ENCODE measurements at places on chromosomes 11 and 22. TPM values are rescaled to one million over a fixed set of nuclear protein-coding genes. Genes with fewer than 3 reads are reported as not detected.

Gene MYEOV
- not detected for polyA plus RNA-seq

DNA sequence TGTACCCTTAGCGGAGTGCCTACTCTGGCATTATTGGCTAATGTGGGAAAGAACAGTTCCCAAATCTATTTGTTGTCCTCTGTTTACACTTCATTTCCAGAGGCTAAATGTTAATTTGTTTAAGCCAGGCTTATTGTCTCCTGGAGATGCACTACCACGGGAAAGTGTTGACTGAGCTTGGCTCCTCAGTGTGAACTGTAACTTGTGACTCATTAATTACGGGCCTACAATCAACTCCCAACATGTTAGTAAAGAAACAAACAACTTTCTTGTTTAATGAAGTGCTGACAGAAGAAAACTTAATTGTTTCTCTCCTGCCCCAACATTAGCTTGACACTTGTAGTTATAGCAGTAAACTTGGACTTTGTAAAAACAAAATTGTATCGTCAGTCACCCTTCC is 130.4 kb downstream of the ATXN10 start:
- peaks cover 63% of the 10 kb centered on the region for H3K36me3 ChIP-seq
- peaks cover 2% of the 10 kb centered on the region for H3K4me1 ChIP-seq
- no peak overlapping the region for H3K27ac ChIP-seq

DNA sequence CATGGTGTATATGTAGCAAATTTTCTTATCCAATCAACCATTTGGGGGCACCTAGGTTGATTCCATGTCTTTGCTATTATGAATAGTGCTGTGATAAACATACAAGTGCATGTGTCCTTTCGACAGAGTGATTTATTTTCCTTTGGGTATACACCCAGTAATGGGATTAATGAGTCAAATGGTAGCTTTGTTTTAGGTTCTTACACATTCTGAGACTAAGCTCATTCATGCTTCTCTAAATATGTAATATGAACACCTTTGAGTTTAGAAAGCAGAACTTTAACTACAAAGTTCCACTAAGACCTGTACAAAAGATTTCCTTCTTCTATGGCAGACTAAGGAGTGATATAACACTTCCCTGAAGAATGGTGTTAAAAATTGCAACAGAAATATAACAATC is 627.0 kb downstream of the KCNA4 start:
- H3K27me3 ChIP-seq, result no peaks in the 10 kb centered on the region
- H3K4me1 ChIP-seq, result no peaks in the 10 kb centered on the region
- H3K4me3 ChIP-seq, result no peak overlapping the region
- DNase-seq, result no peak
- no peaks in the 10 kb centered on the region for H3K36me3 ChIP-seq

DNA sequence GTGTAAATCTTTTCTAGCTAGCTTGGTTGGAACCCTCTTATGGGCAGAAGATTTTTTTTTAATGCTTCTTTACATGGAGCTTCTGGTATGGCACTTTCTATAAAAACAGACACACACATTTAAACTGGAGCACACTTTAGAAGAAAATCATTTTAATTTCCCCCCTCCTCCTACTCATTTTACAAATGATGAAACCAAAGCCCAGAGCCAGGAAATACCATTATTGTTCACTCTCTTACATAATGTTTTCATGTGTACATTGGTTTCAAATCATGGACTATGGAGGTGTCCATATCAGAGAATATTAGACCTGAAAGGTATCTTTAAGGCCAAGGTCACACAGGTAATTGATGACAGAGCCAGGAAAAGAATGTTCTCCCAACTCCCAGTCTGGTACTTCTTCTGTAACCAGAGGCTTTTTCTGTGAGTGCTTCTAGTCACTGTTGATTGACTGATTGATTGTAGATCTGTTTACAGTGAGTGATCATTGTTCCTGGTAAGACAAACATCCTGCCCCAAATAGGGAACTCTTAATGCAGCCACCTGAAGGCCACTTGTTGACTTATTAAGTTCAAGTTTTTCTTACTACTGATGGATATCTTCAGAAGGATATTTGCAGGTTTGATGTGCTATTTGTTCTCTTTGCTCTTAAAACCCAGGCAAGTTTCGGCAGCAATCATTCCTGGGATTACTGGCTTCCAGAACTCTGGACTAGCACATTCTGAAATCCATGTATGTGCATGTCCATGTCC is 26.8 kb upstream of the ME3 start:
- H3K4me3 ChIP-seq, result no peak overlapping the region
- no peaks in the 10 kb centered on the region for H3K36me3 ChIP-seq
- peaks cover 4% of the 10 kb centered on the region for H3K27me3 ChIP-seq
- no peak for DNase-seq
- no peak overlapping the region for H3K27ac ChIP-seq
- H3K4me1 ChIP-seq, result no peaks in the 10 kb centered on the region

GRCh38 chr22:44906248-44906936 is 103.4 kb downstream of the PHF21B start:
- H3K36me3 ChIP-seq, result no peaks in the 10 kb centered on the region
- H3K27ac ChIP-seq, result no peak overlapping the region
- no peak for DNase-seq
- H3K27me3 ChIP-seq, result peaks cover 45% of the 10 kb centered on the region
- no peaks in the 10 kb centered on the region for H3K4me1 ChIP-seq

DNA sequence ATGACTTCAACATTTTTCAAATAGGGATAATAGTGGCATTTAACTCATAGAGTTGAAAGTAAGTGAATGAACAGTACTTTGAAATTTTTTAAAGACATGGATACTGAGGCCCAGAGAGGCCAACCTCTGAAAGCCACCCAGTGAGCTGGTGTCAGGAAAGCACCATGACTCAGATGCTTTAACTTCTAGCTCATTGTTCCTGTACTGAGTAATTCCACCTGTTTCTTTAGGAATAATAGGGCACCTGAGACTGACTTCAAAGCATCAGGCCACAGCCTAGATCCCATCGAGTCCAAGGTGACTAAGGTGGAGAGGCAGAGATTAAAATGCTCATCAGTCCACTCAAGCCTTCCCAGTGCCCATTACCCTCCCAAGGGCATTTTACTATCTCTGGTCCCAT is 491.8 kb upstream of the TENM4 start:
- DNase-seq, result no peak
- H3K27me3 ChIP-seq, result no peaks in the 10 kb centered on the region
- no peaks in the 10 kb centered on the region for H3K4me1 ChIP-seq

Gene DCHS1
- polyA plus RNA-seq, result 2.2 TPM

DNA sequence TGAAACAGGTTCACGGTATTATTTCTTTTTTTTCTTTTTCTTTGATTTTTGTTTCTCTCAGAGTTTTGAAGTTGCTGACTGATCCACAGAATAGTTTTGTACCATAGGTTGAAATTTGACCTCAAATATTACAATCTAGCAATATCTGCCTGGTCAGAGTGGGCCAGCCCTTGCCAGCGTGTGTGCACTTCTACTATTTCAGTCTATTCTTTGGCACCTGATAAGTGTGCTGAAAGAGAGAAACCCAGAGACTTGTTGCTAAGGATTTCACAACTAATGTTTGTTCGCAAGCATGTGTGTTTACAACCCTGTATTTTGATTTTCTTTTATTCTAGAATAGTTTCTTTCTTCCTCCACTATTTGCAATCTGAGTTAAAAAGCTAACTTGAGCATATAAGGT is 1125.2 kb upstream of the CNTN5 start:
- no peak overlapping the region for H3K4me3 ChIP-seq
- no peak overlapping the region for H3K27ac ChIP-seq
- no peaks in the 10 kb centered on the region for H3K27me3 ChIP-seq
- DNase-seq, result no peak
- no peaks in the 10 kb centered on the region for H3K4me1 ChIP-seq
- no peaks in the 10 kb centered on the region for H3K36me3 ChIP-seq

GRCh38 chr11:33531743-33532181 is 168.9 kb downstream of the C11orf91 start:
- peaks cover 20% of the 10 kb centered on the region for H3K27me3 ChIP-seq
- DNase-seq, result no peak
- H3K4me3 ChIP-seq, result no peak overlapping the region

Gene LIF
- polyA plus RNA-seq, result not detected

Gene CRYBB2
- not detected for polyA plus RNA-seq

- H3K4me3 ChIP-seq, result no peak overlapping the region
- H3K27me3 ChIP-seq, result no peaks in the 10 kb centered on the region
- no peak for DNase-seq
- H3K27ac ChIP-seq, result no peak overlapping the region
Measured at GRCh38 chr22:30008401-30008800, 71.9 kb upstream of the HORMAD2 start.

Gene HBG1
- not detected for polyA plus RNA-seq

Gene CDHR5
- not detected for polyA plus RNA-seq

DNA sequence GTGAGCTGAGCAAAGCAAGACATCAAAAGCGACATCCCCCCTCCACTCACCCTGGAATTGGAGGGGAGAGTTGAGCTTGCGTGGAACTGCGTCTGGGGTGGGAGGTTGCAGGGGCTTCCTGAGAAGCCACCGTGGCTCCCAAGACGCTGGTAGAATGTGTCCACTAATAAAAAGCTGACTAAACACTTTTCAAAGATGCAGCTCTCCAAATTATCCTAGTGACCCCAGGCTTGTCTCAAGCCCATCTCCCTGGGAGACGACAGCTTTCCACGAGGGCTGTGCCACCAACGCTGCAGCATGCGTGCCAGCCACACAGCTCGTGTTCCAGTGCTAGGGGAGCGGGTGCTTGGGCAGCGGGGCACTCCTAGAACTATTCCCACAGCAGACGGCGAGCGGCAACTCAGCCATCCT is 6.3 kb upstream of the GAL start:
- no peak overlapping the region for H3K4me3 ChIP-seq
- H3K4me1 ChIP-seq, result no peaks in the 10 kb centered on the region
- H3K27me3 ChIP-seq, result peaks cover 6% of the 10 kb centered on the region
- H3K27ac ChIP-seq, result no peak overlapping the region

DNA sequence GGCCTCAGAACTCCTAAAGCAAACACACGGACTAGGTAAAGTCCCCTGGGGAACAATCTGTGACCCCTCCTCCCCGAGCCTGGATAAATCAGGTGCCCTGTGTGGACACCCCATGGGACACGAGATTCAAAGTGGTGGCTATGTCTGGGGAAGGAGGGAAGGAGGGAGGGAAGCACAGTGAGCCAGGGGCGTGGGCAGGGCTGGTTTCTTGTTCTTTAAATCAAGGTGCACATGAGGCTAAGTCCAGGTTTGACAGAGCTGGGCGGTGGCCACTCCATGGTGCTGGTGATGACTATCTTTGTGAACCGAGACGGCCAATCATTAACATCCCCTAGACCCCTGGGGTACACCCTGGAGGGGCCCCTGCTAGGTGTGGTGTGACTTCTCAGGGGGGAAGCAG is 20.3 kb upstream of the TH start:
- peaks cover 12% of the 10 kb centered on the region for H3K4me1 ChIP-seq
- no peak for DNase-seq
- no peaks in the 10 kb centered on the region for H3K36me3 ChIP-seq
- peaks cover 6% of the 10 kb centered on the region for H3K27me3 ChIP-seq
- no peak overlapping the region for H3K27ac ChIP-seq

DNA sequence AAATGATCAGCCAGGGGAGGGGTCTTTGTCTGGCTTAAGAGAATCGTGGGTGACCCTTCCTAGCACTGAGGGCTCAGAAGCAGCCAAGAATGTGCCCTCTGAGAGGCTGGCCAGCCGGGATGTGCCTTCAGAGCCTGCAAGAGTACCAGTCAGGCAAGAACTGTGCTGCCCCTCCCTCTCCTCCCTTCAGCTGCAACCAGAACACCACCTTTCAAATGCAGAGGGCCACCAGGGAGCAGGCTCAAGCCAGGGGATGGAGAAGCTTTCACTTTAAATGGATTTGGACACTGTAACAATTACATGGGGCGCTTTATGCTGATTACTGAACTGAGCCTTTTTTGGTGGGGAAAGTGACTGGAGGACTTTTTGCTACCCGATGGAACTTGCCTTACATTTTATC is 44.9 kb upstream of the TENM4 start:
- no peaks in the 10 kb centered on the region for H3K36me3 ChIP-seq
- no peak for DNase-seq
- no peak overlapping the region for H3K27ac ChIP-seq
- H3K27me3 ChIP-seq, result peaks cover 3% of the 10 kb centered on the region

Gene UBE2L6
- 218 TPM for polyA plus RNA-seq

Gene ZNF214
- polyA plus RNA-seq, result not detected

- H3K4me1 ChIP-seq, result peaks cover 61% of the 10 kb centered on the region
- H3K27ac ChIP-seq, result peak overlapping the region; percentile 27
- no peak for DNase-seq
- H3K27me3 ChIP-seq, result no peaks in the 10 kb centered on the region
- H3K36me3 ChIP-seq, result peaks cover 6% of the 10 kb centered on the region
Measured at GRCh38 chr22:26550498-26551033, 38.3 kb upstream of the TFIP11 start.

DNA sequence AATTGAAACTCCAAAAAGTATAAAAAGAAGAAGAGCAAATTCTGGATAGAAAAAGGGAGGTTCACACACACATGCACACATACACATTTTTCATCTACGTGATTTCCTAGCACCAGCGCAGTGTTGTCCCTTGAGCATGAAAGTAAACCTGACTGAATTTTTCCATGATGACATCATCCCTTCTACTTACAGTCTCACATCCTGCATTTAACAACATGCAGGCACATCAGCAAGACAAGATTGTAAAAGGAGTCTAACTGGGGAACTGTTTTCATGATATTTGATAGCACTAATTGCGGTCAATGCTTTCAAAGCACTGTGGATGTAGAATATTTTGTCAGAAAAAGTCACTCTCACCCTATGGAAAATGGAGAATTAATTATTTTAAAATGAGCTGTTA is 36.6 kb downstream of the GAS2 start:
- DNase-seq, result no peak
- H3K4me3 ChIP-seq, result no peak overlapping the region
- no peaks in the 10 kb centered on the region for H3K4me1 ChIP-seq

DNA sequence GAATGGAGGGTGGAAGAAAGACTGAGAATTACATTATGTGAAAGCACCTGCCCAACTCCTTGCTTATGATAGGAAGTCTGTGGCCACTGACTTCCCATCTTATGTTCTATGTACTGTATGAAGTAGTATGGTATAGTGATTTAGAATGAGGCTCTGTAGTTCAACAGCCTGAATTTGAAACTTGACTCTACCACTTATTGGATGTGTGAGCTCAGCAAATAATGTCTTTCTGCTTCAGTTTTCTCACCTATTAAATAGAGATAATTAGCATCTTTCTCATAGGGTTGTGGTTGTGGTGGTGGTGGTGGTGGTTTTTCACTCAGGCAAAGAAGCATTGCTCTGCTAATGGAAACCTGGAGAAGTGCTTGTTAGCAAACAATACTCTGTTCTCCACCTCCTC is 121.6 kb downstream of the PAX6 start:
- no peak overlapping the region for H3K27ac ChIP-seq
- no peak overlapping the region for H3K4me3 ChIP-seq
- no peak for DNase-seq
- peaks cover 4% of the 10 kb centered on the region for H3K4me1 ChIP-seq

Gene SCN2B
- polyA plus RNA-seq, result not detected

DNA sequence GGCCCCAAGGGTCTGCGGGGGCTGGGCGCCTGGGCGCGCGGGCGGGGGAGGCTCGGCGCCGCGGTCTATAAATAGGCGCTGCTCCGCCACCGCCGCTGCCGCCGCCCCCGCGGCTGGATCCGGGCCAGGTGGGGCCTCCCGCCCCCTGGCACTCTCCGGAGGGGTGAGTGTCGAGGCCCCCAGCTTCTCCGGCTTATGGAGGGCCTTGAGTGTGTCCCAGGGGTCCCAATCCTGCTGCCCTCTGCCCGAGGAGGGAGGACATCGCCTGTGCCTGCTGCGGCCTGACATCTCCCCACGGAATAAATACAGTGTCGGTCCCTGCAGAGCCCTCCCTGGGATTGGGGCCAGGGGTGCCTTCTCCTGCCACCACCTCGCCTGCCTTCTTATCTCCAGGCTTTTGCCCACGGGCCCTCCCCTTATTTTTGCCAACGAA is 4.3 kb upstream of the GP1BB start:
- peak overlapping the region; percentile 80 for H3K4me3 ChIP-seq
- H3K27ac ChIP-seq, result no peak overlapping the region
- peaks cover 19% of the 10 kb centered on the region for H3K4me1 ChIP-seq
- no peak for DNase-seq

Gene ENTHD1
- 0.41 TPM for polyA plus RNA-seq

Measured in naive thymus-derived CD8-positive, alpha-beta T cell (primary cell).